ENCODE measurements at places on chromosomes 2 and 18.

DNA sequence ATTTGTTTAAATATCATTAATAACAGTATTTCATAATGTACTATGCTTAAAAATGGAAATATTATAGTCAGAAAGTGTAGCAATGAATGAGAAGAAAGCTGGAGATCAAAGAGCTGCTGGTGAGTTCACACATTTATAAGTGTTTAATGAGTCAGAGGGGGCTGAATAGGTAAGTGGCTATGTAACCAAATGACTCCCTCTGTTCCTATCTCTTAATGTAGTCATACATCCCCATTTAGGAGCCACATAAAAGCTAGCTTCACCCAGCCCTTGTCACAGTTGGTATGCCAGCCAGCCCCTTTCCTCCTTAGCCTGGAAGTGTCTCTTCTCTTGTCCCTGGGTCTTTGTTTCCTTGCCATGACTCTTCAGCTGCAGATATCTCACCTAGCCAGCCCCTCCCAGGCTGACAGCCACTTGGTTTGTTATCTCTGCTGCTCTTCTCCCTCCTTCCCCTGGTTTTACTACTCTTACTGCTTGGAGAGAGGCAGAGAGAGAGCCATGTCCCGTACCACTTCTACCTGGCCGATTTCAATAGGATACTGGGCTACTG is 438.6 kb upstream of the HNMT start:
- DNase-seq: no peak

GRCh38 chr2:28432362-28432761 is 39.7 kb downstream of the FOSL2 start:
- no peak for DNase-seq

DNA sequence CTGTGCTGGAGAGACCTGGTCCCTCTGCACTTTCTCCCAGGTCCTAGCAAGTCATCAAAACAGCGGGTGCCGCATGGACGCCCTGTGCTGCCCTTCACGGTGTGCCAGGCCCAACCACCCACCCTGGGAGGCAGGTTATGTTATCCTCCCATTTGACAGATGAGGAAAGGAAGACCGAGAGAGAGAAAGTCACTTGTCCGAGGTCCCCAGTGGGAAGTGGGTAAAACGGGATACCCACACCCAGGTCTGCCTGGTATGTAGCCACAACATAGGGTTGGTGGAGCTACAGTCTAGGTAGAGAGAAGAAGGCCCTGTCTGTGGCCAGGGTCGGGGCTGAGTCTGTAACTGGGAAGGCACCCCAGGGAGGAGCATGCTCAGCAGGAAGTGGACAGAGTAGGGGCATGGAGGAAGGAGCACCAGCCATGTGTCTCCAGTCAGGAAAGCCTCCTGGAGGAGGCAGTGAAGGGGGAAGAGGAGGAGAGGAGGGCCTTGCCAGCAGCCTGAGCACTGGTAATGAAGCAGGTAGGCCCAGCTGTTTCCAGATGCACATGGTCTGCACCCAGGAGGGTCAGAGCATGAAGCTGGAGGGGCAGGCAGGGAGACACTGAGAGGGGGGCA is 98.4 kb downstream of the ZFP36L2 start:
- no peak for DNase-seq

DNA sequence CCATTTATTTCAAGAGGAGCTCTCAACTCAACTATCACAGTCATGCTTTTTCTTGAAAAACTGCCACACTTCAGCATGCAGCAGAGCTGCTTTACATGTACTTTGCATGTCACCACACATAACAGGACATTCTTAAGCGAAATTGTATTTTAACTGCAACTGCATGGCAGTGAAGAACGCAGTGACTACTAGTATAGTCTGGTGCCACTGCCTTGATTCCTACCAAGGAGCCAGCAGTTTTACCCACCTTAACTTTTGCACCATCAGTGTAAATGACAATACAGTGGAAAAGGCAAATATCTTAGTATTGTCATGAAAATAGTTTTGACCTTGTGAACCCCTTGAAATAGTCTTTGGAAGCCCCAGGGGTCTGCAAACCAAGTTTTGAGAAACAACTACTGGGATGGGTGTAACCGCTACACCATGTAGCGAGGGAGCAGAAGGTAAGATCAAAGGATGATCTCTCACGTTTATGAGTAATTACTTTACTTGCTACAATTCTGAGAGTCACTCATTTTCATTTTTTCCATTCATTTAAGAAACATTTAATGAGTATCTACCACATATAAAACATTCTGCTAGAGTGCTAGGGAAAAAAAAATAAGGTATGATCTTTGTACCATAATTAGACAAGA is 32.3 kb upstream of the MPP4 start:
- no peak for DNase-seq

- no peak for DNase-seq
Measured at GRCh38 chr18:31720867-31721266, 36.5 kb upstream of the B4GALT6 start.

DNA sequence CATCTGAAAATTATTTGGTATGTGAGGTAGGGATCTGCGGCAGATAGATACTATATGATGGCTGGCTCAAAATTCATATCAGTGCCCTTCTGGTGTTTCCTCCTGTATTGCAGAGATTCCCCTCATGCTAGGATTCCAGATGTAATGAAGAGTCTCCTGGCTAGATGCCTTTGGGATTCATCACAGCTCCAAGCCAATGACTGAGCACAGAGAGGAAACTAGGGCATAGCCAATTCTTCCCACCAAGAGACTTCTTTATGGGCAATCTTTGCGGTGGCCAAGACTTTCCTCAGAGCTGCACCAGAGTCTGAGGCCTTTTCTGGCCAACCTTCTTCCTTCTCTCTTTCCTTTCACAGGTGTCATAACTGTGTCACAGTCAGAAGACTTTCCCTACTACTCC is 25.5 kb upstream of the CIB4 start:
- no peak for DNase-seq

DNA sequence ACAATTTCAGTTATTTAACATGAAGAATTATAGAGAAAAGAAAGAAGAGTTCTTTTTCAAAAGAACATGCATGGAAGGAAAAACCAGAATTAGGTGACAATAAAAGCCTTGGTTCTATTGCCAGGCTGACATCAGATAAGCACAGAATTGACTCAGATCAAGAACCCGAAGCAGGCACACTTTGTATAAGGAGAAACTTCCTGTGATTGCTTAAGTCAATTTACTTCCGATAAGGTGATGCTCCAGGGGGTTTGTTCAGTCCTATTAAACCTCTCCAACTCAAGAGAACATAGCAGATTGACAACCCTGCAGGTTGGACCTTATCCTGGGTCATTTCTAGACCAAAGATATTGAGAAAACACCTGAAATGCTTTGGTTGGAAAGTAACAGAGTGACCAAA is 31.4 kb downstream of the GAREM1 start:
- no peak for DNase-seq

DNA sequence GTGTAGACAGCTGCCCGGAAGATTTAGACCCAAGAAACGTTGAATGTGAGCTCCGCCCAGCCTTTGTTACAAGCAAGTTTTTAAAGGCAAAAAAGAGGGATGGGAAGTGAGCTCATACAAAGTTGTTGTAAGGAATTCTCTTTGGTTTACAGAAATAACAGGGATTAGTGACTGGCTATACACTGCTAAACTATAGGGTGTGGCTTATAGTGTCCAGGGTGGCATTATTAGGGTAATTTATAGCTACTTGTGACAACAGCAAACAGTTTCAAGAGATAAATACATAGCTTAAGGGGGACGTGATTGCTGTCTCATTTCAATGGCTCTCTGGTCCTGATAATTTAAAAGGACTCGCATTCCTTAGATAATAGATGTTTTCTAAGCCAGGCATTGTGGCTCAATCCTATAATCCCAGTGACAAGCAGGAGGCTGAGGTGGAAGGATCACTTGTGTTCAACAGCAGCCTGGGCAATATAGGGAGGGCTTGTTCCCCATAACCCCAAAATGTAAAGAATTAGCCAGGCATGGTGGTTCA is 66.5 kb upstream of the TGIF1 start:
- no peak for DNase-seq

- DNase-seq: no peak
Measured at GRCh38 chr2:180625006-180625844, 355.2 kb upstream of the UBE2E3 start.

- peak; percentile 86 for DNase-seq
Measured at GRCh38 chr2:158968396-158969161, at the start of gene TANC1. TANC1 (plus strand) TSS chr2:158968640; CDS start chr2:159065911, 97,271 bp downstream.

GRCh38 chr18:59861009-59861408 is 38.8 kb upstream of the PMAIP1 start:
- no peak for DNase-seq

DNA sequence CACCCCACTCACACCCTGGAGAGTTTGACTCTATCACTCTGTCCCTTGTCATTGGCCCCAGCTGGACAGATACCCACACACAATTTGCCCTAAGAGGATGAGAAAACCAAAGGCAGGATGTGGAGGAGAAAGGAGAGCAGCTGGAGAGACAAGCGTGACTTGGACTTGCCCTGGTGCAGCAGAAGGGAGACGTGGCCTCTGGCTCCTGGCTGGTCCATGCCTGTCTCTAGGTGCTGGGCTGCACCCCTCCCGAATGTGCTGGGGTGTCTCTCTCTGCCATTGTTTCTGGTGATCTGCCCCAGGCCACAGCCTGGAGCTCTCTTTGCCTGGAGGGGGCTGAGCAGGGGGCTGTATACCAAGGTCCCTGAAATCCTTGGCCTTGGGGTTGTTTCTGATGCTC is 88.7 kb upstream of the HDAC4 start:
- DNase-seq: no peak

DNA sequence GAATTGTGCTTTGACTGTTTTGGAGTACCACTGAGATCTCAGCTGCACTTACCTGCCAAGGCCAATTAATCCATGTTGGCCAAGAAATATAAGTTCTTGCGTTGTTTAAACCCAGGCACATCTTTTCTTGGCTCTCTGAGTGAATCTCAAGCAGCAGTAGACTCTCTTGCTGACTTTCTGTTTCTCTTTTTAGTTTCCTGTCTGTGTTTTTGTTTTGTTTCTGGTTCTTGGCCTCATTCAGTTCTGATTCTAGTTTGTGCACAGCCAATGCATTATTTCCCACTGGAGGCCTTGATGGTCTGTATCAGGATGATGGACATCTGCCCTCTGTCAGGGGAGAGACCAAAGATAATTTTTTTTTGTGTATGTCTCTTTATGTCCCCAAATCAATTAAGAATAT is 379.4 kb downstream of the CDH2 start:
- DNase-seq: no peak

DNA sequence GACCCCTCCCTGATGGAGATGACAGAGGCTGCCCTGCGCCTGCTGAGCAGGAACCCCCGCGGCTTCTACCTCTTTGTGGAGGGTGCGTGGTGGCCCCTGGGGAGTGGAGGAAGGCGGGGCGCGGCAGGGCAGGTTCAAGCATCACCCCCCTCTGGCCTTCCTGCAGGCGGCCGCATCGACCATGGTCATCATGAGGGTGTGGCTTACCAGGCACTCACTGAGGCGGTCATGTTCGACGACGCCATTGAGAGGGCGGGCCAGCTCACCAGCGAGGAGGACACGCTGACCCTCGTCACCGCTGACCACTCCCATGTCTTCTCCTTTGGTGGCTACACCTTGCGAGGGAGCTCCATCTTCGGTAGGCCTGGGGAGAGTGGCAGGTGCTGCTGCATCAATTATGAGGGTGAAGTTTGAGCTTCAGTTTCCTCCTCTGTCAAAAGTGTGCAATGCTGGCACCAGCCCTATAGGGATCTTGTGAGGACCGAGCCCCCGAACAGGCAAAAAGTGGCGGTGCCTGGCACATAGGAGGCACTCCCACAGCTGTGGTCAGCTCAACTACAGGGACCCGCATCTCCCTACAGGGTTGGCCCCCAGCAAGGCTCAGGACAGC is 2.2 kb downstream of the ALPI start:
- DNase-seq: no peak

DNA sequence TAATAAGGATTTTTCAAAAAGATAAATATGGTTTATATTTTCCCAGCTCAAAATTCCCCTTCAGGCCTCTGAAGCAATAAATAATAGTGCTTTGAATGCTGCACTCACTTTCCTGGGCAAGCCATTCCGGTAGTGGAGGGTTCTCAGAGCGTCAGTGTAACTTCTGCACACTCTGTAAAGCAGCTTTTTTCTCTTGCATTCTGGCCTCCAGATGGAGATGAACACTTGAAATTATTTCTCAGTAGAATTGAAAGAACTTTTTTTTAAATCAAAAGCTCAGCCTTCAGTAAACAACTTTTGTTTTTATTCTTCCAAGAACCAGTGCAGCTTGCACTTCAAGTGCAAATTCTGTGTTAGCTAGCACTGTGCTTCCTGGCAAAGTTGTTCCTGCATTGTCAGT is 281.1 kb upstream of the RAB12 start:
- DNase-seq: no peak

GRCh38 chr2:138723196-138723987 is 56.8 kb downstream of the NXPH2 start:
- DNase-seq: no peak

GRCh38 chr2:197538412-197538811 is 22.5 kb downstream of the MOB4 start:
- DNase-seq: no peak

DNA sequence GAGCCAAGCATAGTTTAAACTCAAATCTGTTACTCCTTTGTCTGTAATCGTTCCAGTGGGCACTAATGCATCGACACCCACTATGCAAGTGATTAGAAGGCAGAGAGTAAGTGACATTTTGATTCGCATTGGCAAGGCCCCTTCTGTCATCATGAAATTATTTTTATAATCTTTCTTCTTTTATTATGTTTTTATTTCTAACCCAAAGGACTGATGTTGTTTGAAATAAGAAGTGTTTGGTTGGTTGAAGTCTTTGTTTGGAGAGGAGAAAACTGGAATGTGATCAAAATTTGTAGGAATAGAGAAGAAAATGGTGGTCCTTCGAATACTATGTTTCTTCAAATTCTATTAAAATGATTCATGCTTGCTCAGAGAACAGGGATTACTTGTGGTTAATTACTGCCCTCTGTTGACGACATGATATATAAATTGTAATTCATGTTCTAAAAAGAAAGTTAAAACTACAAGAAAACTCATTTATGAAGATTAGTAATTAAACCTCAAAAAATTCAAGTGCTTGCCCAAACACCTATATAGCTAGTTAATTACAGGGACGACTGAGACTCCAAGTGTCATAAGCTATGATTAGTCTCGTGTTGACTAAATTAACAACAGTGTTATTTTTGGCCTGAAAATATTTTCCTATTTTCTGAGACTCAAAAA is 26.4 kb upstream of the TFPI start:
- peak; percentile 45 for DNase-seq

- DNase-seq: no peak
Measured at GRCh38 chr2:237904831-237905599, 45.6 kb downstream of the RAMP1 start.

DNA sequence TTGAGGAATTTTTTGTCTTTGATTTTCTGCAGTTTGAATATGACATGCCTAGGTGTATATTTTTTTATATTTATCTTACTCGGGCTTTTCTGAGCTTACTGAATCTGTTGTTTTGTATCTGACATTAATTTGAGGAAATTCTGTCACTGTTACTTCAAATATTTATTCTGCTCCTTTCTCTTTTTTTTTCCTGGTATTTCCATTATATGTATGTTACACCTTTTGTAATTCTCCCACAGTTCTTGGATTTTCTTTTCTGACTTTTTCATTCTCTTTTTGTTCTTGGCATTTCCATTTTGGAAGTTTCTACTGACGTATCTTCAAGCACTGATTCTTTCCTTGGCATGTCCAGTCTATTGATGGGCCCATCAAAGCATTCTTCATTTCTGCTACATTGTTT is 24.1 kb upstream of the SKA1 start:
- no peak for DNase-seq

- no peak for DNase-seq
Measured at GRCh38 chr2:65281627-65282351, 54.2 kb downstream of the ACTR2 start.

GRCh38 chr2:181656450-181657291 is at the start of gene CERKL:
CERKL (minus strand) TSS chr2:181657105; CDS start chr2:181657006, 99 bp downstream.
- DNase-seq: no peak

GRCh38 chr2:10226038-10226724 is 76.5 kb upstream of the HPCAL1 start:
- DNase-seq: no peak

Data from right renal pelvis (tissue), 4 donors.